ENCODE measurements at places on chromosomes 5 and 9.

DNA sequence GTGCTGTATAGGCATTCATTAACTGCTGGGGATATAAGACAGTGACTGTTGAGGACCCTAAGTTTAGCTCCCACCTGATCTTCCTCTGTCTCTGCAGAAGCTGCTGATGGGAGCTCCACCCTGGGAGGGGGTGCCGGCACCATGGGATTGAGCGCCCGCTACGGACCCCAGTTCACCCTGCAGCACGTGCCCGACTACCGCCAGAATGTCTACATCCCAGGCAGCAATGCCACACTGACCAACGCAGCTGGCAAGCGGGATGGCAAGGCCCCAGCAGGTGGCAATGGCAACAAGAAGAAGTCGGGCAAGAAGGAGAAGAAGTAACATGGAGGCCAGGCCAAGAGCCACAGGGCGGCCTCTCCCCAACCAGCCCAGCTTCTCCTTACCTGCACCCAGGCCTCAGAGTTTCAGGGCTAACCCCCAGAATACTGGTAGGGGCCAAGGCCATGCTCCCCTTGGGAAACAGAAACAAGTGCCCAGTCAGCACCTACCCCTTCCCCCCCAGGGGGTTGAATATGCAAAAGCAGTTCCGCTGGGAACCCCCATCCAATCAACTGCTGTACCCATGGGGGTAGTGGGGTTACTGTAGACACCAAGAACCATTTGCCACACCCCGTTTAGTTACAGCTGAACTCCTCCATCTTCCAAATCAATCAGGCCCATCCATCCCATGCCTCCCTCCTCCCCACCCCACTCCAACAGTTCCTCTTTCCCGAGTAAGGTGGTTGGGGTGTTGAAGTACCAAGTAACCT is 22.1 kb downstream of the PCDHGC5 start:
- DNase-seq: no peak

GRCh38 chr5:176429972-176430371 is 13.6 kb upstream of the CLTB start:
- no peak for DNase-seq

GRCh38 chr5:6322163-6322713 is 56.1 kb downstream of the MED10 start:
- no peak for DNase-seq

- DNase-seq: no peak
Observed at GRCh38 chr5:132103969-132104391, 30.4 kb downstream of the CSF2 start.

DNA sequence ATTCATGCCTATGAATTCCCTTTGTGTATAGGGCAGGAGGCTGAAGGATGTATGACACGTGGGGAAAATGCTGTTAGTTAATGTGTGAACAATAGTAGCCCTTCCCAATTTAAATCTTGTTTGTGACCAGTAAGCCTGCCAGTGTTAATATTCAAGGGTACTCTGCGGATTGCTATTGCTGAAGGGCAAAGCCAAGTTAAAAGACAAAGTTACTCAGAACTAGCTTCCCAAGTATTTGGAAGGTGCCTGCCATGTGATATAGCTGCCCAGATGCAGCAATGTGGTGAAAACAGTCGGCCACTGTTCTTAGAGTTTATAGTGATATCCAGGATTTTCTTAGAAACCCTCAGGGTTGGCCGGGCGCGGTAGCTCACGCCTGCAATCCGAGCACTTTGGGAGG is 34.6 kb downstream of the MARVELD2 start:
- no peak for DNase-seq

- no peak for DNase-seq
Observed at GRCh38 chr5:143440448-143441115, 37.1 kb upstream of the NR3C1 start.

- DNase-seq: no peak
Observed at GRCh38 chr9:124266139-124266825, 8.5 kb downstream of the NEK6 start.

GRCh38 chr5:95619096-95619495 is 791 bp upstream of the GPR150 start:
- no peak for DNase-seq

DNA sequence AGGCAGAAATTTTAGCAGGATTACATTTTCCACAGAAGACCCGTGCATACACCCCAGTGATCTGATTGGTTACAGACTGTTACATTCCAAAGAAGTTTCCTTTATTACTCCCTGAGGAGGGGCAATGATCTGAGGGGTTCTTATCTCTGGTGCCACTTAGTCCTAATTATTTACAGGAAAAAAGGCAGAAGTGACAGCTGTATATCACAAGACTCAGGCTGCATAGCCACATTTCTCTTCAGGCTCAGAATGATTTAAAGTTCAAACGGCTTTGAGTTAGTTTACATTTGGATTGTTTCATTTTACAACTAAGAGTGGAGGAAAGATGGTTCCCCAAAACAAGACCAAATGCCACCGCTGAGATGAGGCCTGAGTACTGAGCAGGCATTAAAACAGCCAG is 17.3 kb downstream of the NAIF1 start:
- DNase-seq: no peak

GRCh38 chr5:43967165-43967564 is 364.2 kb downstream of the NNT start:
- no peak for DNase-seq

- DNase-seq: no peak
Observed at GRCh38 chr9:34417734-34418133, 40.6 kb downstream of the FAM219A start.

DNA sequence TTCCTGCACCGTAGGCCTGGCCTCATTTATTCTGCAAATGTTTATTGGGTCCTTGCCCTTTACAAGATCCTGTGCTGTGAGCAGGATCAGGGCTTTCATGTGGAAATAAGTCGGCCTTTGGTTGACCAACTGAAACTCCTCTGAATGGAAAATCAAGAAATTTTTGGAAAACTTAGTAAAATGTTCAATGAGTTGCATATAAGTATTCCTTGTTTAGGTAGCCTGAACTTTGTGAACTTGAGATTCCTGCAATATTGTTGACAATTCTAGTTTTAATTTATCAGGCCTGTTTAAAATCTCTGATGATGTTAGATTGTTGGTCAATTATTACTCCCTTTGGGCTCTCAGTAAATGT is 1.1 kb downstream of the MAML1 start:
- no peak for DNase-seq

DNA sequence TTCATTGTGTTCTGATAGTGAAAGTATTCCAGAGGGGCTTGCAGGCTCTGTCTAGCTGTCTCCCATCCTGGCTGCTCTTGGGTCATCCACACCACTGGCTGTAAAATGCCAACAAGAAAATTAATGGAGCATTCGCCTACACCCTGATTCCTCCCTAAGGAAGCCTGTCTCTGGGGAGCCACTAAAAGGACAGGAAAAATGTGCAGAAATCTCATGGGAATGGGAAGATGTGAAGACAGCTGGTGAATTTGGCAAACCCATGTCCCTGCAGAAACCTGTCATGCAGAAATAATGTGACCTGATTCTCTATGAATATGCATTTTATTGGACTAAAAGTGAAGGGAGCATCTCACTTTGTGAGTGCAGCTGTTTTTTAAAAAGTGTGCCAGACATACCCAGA is 265.6 kb downstream of the TUSC1 start:
- DNase-seq: no peak

- DNase-seq: no peak
Observed at GRCh38 chr5:168878135-168878745, 299.1 kb upstream of the PANK3 start.

- no peak for DNase-seq
Observed at GRCh38 chr5:173498739-173499470, 117.5 kb downstream of the BOD1 start.

- no peak for DNase-seq
Observed at GRCh38 chr9:32500768-32501167, 25.2 kb downstream of the RIGI start.

DNA sequence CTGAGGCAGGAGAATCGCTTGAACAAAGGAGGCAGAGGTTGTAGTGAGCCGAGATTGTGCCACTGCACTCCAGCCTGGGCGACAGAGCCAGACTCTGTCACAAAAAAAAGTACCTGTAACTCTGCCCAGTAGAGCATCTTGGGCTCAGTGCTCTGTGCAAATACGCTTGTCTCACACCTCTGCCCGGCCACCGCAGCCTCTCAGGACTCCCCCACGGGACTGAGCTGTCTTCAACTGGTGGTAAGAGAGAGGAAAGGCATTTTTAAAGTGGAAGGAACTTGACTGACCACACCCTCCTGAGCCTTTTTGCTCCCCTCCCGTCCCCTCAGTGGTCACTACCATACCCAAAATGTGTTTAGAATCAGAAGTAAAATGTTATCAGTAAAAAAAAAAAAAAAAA is 174.3 kb upstream of the PIK3R1 start:
- no peak for DNase-seq

All from activated T-helper 1 cell treated with Interleukin-2 at 50 U/mL for 16 hours (primary cell).